ENCODE measurements at places on chromosomes 5 and 9. TPM values are rescaled to one million over a fixed set of nuclear protein-coding genes. Genes with fewer than 3 reads are reported as not detected.

The NMUR2 gene
- not detected for polyA plus RNA-seq

The PCDHB12 gene
- polyA plus RNA-seq, result not detected

The C5orf22 gene
- polyA plus RNA-seq, result 27.6 TPM

The CDC37L1 gene
- 17.8 TPM for polyA plus RNA-seq

The CDKN2A gene
- 6.3 TPM for polyA plus RNA-seq

The MEGF10 gene
- not detected for polyA plus RNA-seq

The IFNA13 gene
- polyA plus RNA-seq, result not detected

DNA sequence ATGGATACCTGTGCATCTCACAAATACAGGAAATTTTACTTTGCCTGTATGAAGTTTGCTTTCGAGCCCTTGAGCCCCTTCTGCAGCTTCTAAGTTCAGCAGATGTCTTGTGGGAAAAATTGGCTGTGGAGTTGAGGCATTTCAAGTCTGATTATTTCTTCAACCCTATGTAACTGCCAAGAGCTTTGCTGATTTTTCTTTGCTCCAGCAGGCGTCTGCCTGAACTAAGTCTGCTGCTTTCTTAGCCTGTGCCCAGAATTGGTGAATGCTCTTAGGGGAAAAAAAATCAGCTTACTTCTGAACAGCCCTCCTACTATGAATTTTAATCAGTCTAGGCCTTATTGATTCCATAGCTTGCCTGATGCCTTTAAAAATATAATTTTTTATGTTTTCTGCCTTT is 41.2 kb downstream of the RIC1 start:
- no peak for DNase-seq

GRCh38 chr5:10213316-10213715 is 36.4 kb downstream of the ATPSCKMT start:
- DNase-seq, result no peak

DNA sequence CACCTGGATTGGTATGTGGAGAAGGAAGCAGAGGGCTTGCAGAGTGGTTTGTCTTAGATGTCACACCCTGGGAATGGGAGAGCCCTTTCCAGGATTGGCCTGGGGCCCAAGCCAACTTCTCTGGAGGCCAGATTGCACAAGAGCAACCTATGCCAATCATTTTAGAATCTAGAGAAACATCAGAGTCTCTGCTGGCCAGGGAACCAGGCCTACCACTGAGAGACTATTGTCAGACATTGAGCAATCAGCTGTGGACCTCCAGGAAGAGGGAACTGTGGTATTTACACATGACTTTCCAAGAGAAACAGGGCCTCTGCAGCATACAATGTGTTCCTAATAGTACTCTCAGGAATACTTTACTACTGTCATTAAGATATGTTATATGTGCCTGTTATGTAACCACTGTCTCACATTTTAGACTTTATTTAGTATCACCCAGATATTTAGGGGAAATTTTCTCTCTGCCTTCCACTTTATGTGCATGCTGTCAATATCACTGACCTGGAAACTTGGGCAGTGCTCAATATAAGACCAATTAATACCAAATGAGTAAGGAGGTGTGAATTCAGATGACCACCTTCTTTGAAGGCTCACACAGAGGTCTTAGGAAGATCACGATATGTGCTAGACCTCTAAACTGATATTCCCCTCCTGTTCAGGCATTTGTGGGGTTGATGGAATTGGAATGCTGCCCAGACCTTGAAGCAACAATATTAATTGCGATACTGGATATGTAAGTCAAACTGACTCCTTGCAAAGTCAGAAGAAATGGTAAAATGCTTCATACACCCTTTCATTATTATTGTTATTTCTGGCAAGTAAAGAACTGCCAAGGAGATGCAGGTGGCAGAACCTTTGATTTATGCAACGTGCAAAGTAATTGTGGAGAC is 20.5 kb upstream of the CCL28 start:
- DNase-seq, result no peak

- no peak for DNase-seq
Measured at GRCh38 chr5:38189081-38189504, 69.3 kb upstream of the EGFLAM start.

DNA sequence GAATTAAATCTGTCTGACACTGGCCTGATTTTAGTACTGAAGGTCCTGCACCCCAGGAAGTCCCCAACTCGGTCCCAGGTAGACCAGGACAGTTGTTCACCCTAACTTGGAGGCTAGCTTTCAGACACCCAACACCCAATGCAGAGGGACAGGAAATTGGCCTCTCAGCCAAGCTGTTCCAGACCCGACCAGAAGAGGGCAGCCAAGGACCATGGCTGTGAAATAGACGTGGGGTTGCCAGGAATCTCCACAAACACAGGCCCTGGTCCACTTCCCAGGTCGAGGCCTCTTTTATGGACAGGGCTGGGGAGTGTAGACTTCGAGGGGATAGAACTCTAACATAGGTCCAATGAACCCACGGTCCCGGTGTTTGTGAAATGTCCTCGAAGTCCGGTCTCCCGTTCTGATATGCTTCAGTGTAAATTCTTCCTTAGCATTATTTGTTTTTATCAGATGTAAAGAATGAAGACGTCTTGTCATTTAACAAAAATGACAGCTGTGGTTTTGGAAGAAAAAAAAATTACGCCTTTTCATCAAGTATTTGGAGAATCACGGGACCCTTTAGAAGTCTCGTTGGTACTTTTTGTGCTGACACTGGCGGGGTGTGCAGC is 260.3 kb upstream of the ADAMTS16 start:
- DNase-seq, result no peak

- DNase-seq, result no peak
Measured at GRCh38 chr5:74079971-74080556, 454.1 kb downstream of the ARHGEF28 start.

DNA sequence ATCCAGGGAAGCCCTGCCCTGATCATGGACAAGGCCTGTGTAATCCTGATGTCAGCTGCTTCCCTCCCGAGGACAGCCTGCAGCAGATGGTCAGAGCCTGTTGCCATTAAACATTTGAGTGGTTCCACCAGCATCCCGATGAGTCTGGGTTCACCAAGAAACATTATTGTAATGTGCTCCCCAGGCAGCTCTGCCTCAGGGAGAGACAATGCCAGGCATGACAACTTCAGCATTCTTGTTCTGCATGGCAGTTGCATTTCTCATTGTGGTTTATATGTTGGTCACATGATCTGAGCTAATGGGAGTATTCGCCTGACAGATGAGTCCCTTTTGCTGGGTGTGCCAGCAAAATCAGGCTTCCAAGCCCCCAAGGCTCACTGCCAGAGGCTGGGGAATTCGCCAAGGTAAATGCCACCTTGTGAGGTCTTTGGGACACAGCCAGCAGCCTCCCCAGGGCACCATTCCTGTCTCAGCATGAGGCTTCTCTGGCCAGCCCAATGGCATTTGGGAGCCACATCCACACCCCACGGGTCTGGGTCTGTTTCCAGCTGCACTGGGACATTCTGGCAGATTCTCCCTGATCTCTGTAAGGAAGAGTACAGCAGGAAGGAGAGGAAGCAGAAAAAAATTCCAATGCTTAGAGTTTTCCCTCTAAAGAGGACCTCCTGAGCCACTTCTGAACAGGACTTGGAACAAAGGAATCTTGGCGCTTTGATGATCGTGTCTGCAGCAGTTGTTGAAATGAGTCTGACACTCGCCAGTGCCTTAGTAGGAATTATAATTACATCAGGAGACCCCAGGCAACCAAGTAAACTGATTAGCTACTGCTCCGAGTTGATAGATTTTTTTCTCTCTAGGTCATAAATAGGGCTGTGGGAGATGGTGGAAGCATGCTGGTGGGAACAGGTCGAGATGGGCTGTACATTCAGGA is 18.7 kb downstream of the KCNIP1 start:
- no peak for DNase-seq
